BJ (cell line): ENCODE measurements at places on chromosomes 5 and 9.

GRCh38 chr9:8655071-8655470, 855.5 kb upstream of the DMAC1 start:
- DNase-seq: no peak

GRCh38 chr9:73219985-73220626, 68.4 kb downstream of the ANXA1 start:
- DNase-seq: no peak

DNA sequence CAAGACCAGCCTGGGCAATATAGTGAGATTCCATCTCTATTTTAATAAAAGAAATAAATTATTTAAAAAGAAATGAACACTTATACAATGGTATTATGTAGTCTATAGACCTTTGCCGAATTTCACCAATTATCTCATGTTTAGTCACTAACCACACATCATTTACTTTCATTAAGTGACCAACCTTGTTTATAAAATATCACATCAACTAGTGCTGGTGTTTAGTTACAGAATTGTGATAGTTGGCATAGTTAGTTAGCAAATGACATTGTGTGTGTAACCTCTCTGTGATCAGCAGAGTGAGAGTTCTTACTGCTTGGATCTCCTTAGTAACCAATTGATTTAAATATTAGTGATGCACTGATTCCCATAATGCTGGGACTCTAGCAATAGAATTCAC, 71.8 kb downstream of the PRR16 start:
- no peak for DNase-seq

DNA sequence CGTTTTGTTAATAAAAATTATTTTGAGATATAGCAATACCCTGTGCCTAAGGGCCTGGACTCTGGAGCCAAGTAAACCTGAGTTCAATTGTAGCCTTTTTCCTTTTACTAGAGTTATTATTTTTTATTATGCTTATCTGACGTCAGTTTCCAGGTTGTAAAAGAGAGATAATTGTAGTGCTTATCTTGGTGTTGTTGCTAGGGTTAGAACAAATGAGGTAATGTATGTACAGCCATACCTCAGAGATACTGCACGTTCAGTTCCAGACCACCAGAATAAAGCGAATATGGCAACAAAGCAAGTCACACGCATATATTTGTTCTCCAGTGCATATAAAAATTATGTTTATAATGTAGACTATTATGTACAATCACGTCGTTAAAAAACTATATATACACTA, 215.0 kb downstream of the VPS13A start:
- no peak for DNase-seq

DNA sequence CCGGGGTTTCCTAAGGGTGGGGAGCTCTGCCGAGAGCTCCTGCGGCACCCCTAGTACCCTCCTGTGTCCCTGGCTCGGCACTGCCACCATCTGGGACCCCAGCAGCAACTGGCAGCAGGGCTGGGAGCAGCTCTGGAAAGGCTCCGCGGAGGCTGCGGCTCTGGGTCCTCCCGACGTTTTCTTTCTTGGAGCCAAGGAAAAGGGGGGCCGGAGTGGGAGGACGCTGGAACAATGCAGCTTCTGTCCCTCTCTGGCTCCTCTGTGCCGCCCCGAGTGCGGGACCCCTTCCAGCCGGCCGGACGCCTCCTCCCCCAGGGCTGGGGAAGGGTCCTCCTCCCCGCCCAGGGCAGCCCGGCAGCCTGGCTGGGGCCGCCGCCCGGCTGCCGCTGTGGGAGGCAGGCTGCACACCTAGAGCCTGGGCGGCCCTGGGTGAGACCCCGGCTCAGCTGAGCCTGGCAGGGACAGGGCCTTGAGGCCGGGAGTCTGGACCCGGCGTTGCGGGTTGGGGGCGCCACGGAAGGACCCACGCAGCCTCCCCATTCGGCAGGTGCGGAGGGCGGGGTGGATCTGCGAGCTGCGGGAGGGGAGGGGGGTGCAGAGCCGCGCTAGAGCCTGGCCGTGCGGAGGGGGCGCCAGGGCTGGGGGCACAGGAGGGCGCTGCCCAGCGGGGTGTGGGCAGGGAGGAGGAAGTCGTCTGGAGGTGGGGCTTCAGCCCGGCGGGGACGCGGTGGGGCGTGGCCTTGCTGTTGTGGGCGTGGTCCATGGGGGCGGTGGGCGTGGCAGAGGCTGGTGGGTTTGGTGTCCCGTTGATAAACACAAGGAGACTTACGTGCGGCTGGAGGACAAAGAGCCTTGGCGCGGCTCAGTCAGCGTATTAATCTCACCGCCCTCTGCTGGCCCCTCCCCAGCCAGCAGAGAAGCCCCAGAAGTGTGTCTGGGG, 15.1 kb downstream of the GPSM1 start:
- no peak for DNase-seq

DNA sequence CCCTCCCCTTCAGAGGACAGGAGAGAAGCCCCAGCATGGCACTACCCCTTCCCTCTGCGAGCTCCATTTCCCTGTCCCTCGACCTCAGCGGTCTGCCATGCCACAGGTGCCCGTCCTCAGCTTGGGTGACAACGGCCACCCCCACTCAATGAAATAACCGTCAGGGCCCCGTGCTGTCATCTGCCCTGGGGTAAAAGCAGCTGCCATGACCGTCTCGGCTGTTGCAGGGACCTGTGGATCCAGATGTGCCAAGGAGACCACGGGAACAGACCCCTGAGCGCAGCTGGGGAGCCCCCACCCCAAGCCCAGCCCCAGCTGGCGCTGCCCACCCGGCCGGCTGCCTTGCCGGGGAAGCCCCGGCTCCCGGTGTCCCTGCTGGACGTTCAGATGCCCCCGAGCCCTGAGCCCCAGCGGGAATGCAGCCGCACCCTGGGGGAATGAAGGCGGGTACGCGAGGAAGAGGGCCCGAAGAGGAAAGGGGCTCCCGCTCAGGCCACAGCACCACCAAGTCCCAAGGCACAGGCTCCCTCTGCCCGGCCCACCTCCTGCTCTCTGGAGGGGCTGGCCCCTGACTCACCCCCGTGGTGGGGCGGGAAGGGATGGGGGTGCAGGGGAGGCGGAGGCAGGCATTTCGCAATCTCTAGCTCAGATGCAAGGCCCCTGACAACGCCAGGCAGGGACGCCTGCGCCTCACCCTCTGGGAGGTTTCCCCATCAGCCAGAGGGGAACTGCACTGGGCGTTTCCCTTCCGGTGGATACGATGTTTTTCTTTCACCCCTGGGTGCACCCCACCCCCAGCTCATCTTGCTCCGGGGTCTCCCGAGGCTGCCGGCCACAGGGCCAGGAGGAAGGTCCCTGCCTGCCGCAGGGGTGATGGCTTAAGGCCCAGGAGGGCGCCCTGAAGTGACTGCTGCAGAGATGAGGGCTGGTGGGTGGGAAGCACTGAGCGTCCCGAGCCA, 49.2 kb downstream of the NACC2 start:
- DNase-seq: no peak

DNA sequence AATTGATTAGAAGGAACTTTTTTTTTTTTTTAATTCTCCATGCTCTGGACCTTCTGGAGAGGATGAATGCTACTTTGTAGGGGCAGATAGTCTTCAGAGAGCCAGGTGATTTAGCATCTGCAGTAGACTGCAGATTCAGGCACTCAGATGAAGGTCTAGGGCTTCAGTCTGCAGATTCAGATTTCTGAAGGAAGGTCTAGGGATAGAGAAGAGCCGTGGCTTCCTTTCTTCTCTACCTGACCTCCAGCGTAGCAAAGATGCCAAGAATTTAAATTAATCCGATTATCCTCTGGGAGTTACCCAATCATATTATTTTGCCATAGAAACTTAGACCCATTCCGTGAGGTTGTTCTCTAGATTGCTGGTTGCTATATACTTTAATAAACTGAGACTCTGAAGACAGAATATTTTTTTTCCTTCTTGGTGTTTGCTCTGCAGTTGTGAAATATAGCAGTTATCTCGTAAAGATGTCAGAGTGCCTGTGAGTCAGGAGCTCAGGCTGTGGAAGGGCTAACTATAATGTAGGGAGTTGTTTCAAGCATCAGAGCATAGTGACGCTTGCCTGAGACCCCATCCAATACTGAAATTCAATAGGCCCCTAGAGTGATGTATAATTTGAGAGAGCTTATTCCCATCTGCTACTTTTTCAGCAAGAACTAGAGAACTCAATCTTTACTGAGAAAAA, 132.7 kb upstream of the SLC12A2 start:
- DNase-seq: no peak

- DNase-seq: no peak
These were observed 14.8 kb downstream of the SLC25A46 start for GRCh38 chr5:110753600-110753999.

- no peak for DNase-seq
These were observed 102.7 kb downstream of the ARHGEF28 start for GRCh38 chr5:73728493-73729273.

DNA sequence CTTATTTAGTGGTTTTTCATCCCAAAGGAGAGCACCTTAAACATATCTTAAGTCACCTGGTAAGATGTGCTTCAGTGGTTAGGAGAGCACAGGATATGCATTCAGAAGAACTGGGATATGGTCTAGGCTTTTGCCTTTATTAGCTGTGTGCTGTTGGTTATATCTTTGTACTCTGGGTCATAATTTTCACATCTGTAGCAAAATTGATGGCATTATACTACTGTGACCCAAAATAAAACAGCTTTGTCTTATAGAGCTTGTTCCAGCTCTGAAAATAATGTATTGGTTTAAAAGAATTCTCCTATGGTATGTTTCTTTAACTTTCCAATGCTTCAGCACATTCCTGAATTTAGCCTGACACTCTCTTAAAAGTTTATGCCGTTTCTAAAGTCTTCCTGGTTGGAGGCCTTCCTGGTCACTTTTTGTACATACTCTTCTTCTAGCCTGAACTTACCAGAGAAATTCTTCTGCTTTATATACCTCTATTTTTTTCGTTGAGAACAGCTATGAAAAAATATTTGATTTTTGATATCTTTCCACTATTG, 337.1 kb upstream of the MPDZ start:
- DNase-seq: no peak

DNA sequence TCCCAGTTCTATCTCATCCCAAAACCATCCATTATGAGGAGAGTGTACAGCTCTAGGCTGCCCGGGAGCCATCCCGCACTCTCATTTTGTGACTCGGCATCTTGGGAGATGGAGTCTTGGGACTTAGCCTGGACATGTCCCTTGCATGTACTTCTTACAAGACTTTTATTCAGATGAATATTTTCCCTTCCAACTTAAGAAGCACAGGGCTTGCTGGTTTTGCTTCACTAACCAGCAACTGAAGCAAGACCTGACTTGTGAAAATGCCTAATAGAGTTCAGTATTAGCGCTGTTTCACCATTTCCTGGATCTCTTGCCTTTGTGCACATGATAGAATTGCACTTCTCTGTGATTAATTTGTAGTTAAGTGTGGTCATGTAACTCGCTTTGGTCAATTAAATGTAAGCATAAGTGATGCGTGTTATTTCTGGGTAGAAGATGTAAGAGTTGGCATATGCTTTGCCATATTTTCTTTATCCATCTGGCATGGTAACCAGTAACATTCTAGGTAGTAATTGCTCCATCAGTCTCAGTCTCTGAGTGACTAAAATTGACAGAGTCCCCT, 55.8 kb downstream of the PDCD1LG2 start:
- no peak for DNase-seq

DNA sequence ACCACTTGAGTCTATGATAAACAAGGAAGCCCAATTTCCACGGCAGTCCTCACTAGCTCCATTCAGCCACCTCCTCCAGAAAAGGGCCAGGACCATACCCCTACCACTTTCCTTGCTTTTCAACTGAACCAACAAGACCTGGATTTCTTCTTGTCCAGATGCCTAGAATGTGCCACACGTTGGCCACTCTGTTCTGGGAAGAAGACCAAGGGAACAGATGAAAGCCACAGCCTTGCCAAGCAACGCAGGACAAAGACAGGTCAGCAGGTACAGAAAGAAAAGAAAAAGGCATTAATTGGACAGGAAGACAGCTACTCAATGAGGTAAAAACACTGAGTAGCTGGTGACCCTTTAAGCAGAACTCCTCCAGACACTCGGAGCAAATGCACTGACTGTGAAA, 2.2 kb downstream of the CCNJL start:
- DNase-seq: no peak

DNA sequence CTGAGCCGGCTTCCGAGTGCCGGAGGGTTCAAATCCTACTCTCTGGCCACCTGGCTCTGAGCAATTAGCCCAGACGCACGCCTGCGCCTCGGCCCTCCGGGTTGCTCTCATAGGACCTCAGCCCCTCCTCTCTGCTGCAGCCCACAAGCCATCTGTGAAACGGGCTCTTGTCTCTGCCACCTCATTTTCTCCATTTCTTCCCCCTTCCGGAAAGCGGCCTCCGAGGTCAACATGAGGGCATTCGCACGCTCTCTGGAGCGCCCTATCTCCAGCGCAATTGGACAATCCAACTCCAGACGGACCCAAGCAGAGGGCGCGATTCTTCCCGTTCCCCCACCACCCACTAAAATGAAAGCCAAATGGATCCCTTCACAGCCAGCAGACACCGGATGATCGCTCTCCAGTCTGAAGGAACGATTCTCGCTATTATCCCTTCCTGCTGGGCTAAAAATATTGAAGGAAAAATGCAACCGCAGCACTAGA, 41.5 kb downstream of the VAV2 start:
- DNase-seq: no peak

DNA sequence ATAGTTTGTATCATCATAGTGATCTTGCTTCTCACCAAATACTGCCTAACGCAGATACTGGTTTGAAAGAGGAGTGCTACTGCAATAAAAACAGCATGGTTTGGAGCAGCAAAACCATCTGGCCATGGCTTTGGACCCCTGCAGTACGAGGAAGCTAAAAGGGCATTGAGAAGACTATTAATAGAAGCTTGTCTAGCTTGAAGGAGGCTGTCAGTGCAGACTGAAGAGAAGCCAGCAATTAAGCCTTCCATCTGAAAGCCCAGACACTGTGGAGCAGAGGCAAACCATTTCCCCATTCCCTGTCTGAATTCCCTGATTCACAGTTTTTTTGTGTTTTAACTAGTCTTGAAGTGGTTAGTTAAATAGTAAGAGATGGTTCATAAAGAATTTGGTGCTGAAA, 281.6 kb downstream of the PTPRD start:
- DNase-seq: no peak

- no peak for DNase-seq
These were observed 103.0 kb upstream of the MAMDC2 start for GRCh38 chr9:69940674-69941073.

DNA sequence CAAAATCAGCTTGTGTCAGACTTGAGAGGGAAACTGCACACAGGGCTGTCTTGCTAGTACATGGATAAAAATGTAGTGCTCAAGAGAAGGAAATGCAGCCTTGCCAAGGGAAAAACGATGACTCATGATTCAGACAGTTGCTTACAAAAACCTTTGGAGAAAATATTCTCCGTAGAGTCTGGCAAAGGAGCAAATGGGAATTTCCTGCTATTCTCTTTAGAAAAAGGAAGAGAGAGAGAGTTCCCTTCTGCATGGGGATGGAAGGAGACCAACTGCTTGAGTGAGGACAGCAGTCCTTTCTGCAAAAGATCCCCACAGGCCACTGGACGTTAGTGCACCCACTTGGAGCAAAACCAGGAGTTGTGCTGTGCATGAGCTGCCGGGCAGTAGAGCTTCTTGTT, 7.6 kb downstream of the IFNB1 start:
- DNase-seq: peak; percentile 84

DNA sequence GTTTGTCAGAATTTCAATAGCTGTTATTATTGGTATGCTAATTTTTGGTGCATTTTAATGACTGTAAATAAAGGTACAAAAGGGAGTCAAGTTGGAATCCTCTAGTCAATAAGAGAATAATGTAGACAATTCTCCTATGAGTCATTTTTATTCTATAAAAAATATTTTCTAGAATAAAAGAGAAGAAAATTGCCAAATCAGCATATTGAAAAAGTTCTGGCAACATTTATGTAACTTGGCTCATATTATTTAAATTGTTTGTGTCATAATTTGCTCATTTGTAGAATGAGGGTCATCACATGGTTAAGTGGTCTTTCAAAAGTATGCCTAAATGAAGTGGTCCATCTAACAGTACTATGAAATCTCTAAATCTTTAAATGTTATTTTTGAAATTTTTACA, 1719.8 kb upstream of the WWC1 start:
- no peak for DNase-seq
